ENCODE measurements at places on chromosomes 6 and 20. TPM values are rescaled to one million over a fixed set of nuclear protein-coding genes. Genes with fewer than 3 reads are reported as not detected.

The ZNF165 gene
- total RNA-seq, result not detected

The STMND1 gene
- not detected for total RNA-seq

The MYLK2 gene
- total RNA-seq, result not detected

The OVOL2 gene
- not detected for total RNA-seq

The LRRC1 gene
- 14.0 TPM for total RNA-seq

The PCSK2 gene
- not detected for total RNA-seq

The COL11A2 gene
- total RNA-seq, result 0.66 TPM

The BACH2 gene
- 15.4 TPM for total RNA-seq

The JPH2 gene
- total RNA-seq, result 4.0 TPM

The TRIM15 gene
- not detected for total RNA-seq

The ATAT1 gene
- total RNA-seq, result 5.9 TPM

The CGAS gene
- total RNA-seq, result 6.1 TPM

The CST2 gene
- not detected for total RNA-seq

The NELFCD gene
- total RNA-seq, result 38.4 TPM

The STX11 gene
- total RNA-seq, result 51.2 TPM

The KCNK17 gene
- not detected for total RNA-seq

The SCUBE3 gene
- not detected for total RNA-seq

The GABRR1 gene
- not detected for total RNA-seq

The HBS1L gene
- total RNA-seq, result 48.9 TPM

The SLC22A2 gene
- total RNA-seq, result not detected

The ESF1 gene
- 18.7 TPM for total RNA-seq

The BMP2 gene
- 16.7 TPM for total RNA-seq

The FERMT1 gene
- total RNA-seq, result 0.22 TPM

The CLPSL2 gene
- total RNA-seq, result not detected

The FABP7 gene
- total RNA-seq, result not detected

The DSP gene
- total RNA-seq, result 1.9 TPM

The SPATS1 gene
- not detected for total RNA-seq

The POLR3F gene
- total RNA-seq, result 8.4 TPM

The ASIP gene
- total RNA-seq, result not detected

The HLA-DPA1 gene
- 155 TPM for total RNA-seq

The RBM24 gene
- total RNA-seq, result 0.44 TPM

The LRFN2 gene
- not detected for total RNA-seq

The RGS17 gene
- total RNA-seq, result 6.2 TPM

The ARFGEF3 gene
- total RNA-seq, result 1.5 TPM

The TRIM10 gene
- total RNA-seq, result not detected

The UBR2 gene
- total RNA-seq, result 35.9 TPM

The TRIM38 gene
- total RNA-seq, result 10.9 TPM

The TREM2 gene
- total RNA-seq, result 4.0 TPM

The CLDN20 gene
- not detected for total RNA-seq

The GHRH gene
- not detected for total RNA-seq

The PFDN4 gene
- total RNA-seq, result 76.8 TPM

The SGK2 gene
- total RNA-seq, result 13.6 TPM

The C20orf202 gene
- 0.75 TPM for total RNA-seq

The TPBG gene
- total RNA-seq, result 13.5 TPM

The RBM12 gene
- total RNA-seq, result 23.3 TPM

The TRIM31 gene
- not detected for total RNA-seq

The GJA10 gene
- not detected for total RNA-seq

The ZBTB2 gene
- total RNA-seq, result 17.3 TPM

The TAGAP gene
- total RNA-seq, result 0.57 TPM

The ABHD16B gene
- total RNA-seq, result not detected

The CCN6 gene
- total RNA-seq, result not detected

The SOBP gene
- 6.8 TPM for total RNA-seq

The PRRT1 gene
- 1.3 TPM for total RNA-seq

The ARG1 gene
- not detected for total RNA-seq

All from subcutaneous adipose tissue (tissue), 4 donors.